ENCODE measurements at places on chromosomes 1 and 21.

- no peak for DNase-seq
These were observed 4.5 kb downstream of the KLHDC7A start for GRCh38 chr1:18485227-18485626.

- no peak for DNase-seq
These were observed 28.0 kb upstream of the SMPDL3B start for GRCh38 chr1:27906759-27907158.

GRCh38 chr1:23424293-23425192 lies at the start of gene TCEA3:
TSS of gene TCEA3 (minus strand) at chr1:23424748. CDS start at chr1:23424633, 115 bp downstream.
- no peak for DNase-seq

- DNase-seq: no peak
These were observed 13.7 kb upstream of the VPS45 start for GRCh38 chr1:150053926-150054325.

DNA sequence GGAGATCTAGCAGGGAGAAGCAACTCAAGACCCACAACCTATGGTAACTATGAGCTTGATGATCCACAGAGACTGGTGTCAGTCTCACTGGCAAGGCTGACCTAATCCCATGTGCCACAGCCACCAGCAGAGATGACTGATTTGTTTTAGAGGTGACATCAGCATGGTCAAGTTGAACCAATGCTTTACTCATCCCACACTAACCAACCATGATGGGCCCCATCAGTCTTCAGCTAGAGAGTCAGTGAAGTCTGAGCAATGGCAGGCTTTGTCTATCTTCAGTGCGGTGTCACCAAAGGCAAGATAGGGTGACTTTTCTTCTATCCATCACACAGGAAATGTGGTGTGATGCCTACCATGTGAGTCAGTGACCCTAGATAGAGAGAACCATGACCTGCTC lies 1470.7 kb downstream of the NCAM2 start:
- no peak for DNase-seq

- no peak for DNase-seq
These were observed 7.7 kb downstream of the TTLL10 start for GRCh38 chr1:1181129-1181937.
